ENCODE measurements at places on chromosomes 3 and 15. TPM values are rescaled to one million over a fixed set of nuclear protein-coding genes. Genes with fewer than 3 reads are reported as not detected.

GRCh38 chr3:195802795-195803194 is 8.9 kb downstream of the MUC4 start:
- DNase-seq: no peak

GRCh38 chr3:24725514-24726255 is 231.0 kb upstream of the THRB start:
- no peak for DNase-seq

GRCh38 chr3:197752107-197752506 is 2.4 kb downstream of the FYTTD1 start:
- no peak for DNase-seq

- no peak for DNase-seq
Measured at GRCh38 chr15:58274885-58275284, 136.7 kb downstream of the AQP9 start.

- DNase-seq: no peak
Measured at GRCh38 chr15:27410996-27411605, 440.1 kb downstream of the GABRG3 start.

Gene SKOR1
- 0.02 TPM for polyA plus RNA-seq
